ENCODE measurements at places on chromosomes 16 and 17. TPM values are rescaled to one million over a fixed set of nuclear protein-coding genes. Genes with fewer than 3 reads are reported as not detected.

The GLOD4 gene
- 65.9 TPM for total RNA-seq

The ST6GALNAC2 gene
- total RNA-seq: 5.3 TPM

The SLC5A10 gene
- total RNA-seq: not detected

The RBFOX1 gene
- total RNA-seq: 1.0 TPM

The GAS7 gene
- not detected for total RNA-seq

The DDX5 gene
- total RNA-seq: 293 TPM

The NACA2 gene
- not detected for total RNA-seq

The FBXW10 gene
- 0.67 TPM for total RNA-seq

The ACSM5 gene
- 8.0 TPM for total RNA-seq

The TUFM gene
- total RNA-seq: 149 TPM

The FDXR gene
- 108 TPM for total RNA-seq

The NPIPA3 gene
- 0.74 TPM for total RNA-seq

The PEMT gene
- total RNA-seq: 25.6 TPM

The KRTAP9-8 gene
- total RNA-seq: not detected

The SLC16A11 gene
- total RNA-seq: not detected

The TBC1D28 gene
- total RNA-seq: not detected

The KRT33B gene
- total RNA-seq: not detected

The NGFR gene
- total RNA-seq: 5.1 TPM

The LGALS9B gene
- 0.54 TPM for total RNA-seq

The MPO gene
- total RNA-seq: not detected

The OTOP3 gene
- not detected for total RNA-seq

The PMFBP1 gene
- total RNA-seq: 3.4 TPM

The MEIOB gene
- total RNA-seq: 49.6 TPM

The ALOX12 gene
- total RNA-seq: not detected

The SALL1 gene
- 5.6 TPM for total RNA-seq

The CD300LG gene
- not detected for total RNA-seq

The ASGR1 gene
- not detected for total RNA-seq

The ZNF594 gene
- total RNA-seq: 3.7 TPM

The AIPL1 gene
- total RNA-seq: not detected

The RRAD gene
- total RNA-seq: 161 TPM

The BCO1 gene
- total RNA-seq: 3.7 TPM

The CDRT4 gene
- not detected for total RNA-seq

The SLC16A6 gene
- total RNA-seq: not detected

The TM4SF5 gene
- not detected for total RNA-seq

The PPL gene
- total RNA-seq: 10.2 TPM

The GNPTG gene
- total RNA-seq: 81.0 TPM

The TEX2 gene
- total RNA-seq: 8.5 TPM

The PRSS27 gene
- 1.1 TPM for total RNA-seq

The PPM1E gene
- not detected for total RNA-seq

The MYH8 gene
- total RNA-seq: not detected

The GNG13 gene
- total RNA-seq: not detected

The SLC7A6OS gene
- total RNA-seq: 13.2 TPM

The TRPV3 gene
- not detected for total RNA-seq

The KCNH6 gene
- not detected for total RNA-seq

The UMOD gene
- not detected for total RNA-seq

The CCNF gene
- total RNA-seq: 40.3 TPM

The DRC3 gene
- 0.03 TPM for total RNA-seq

The ODAD4 gene
- 0.78 TPM for total RNA-seq

The HSD17B1 gene
- total RNA-seq: not detected

The PRRT2 gene
- total RNA-seq: not detected

The PIK3R5 gene
- total RNA-seq: 3.1 TPM

The SULT1A2 gene
- total RNA-seq: not detected

The FAHD1 gene
- 120 TPM for total RNA-seq

The ABCA3 gene
- 18.0 TPM for total RNA-seq

The KCNJ18 gene
- not detected for total RNA-seq

The CD300C gene
- not detected for total RNA-seq
